ENCODE measurements at places on chromosomes 7 and 10.

DNA sequence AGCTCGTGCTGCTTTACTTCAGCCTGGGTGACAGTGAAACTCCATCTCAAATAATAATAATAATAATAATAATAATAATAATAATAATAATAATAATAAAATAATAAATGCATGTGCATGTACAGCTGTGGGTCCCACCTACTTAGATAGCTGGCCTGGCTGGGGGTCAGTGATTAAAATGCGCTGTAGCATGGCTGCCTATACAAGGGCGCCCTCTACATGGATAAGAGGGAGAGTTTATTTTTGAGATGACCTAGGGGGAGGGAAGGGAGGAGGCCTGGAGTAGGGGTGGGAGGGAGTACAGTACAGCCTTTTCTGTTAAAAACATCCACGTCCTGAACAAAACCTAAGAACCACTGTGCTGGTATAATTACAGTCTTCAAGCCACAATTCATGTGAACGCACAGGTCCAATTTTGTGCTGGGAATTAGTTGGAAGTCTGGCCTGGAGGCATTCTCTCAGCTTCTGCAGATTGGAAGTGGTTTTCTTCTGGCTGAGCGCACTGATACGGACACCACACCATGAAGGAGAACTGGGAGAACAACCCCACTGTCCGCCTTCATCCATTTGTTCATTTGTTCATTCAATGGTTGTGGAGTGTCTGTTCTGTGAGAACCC lies 146.5 kb downstream of the TMEM178B start:
- no peak for DNase-seq

GRCh38 chr7:64879800-64880199 lies 23.3 kb upstream of the ZNF273 start:
- peak; percentile 3 for DNase-seq

- no peak for DNase-seq
Observed at GRCh38 chr10:3533296-3533695, 251.7 kb downstream of the KLF6 start.

GRCh38 chr7:112504093-112504695 lies 23.4 kb downstream of the LSMEM1 start:
- no peak for DNase-seq

DNA sequence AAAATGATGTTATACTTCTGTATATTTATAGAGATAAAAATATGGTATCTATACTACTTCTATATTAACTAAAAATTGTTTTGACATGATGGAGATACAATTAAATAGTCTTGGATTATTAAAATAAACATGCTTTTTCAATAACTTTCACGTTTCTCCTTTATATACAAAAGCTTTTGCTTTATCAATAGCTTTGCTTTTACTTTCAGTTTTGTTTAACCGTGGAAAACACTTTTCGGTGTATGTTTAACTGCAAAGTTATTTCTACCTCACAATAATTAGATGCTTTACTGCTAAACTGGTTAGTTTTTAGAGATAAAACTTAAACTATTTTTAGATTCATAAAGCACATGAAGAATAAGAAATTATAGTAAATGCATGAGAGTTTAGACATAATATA lies 432.1 kb upstream of the PCDH15 start:
- DNase-seq = no peak

GRCh38 chr10:96275685-96276418 lies 4.5 kb upstream of the BLNK start:
- DNase-seq = no peak

DNA sequence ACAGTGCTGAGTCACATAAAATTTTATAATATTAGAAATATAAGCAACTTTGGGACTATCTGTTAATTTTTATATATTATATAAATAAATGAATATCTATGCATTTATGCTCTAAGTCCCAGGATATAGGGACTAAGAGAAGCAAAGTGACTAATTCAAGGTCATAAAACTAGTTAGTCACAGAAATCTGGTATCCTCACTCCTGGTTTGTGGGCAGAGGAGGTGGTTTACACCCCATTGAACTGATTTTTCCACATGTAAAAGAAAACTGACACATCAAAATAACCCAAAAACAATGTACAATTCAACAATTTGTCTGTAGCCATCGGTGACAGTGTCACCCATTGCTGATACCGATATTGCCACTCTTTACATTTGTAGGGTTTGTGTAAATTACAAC lies 3.0 kb downstream of the PCLO start:
- no peak for DNase-seq

DNA sequence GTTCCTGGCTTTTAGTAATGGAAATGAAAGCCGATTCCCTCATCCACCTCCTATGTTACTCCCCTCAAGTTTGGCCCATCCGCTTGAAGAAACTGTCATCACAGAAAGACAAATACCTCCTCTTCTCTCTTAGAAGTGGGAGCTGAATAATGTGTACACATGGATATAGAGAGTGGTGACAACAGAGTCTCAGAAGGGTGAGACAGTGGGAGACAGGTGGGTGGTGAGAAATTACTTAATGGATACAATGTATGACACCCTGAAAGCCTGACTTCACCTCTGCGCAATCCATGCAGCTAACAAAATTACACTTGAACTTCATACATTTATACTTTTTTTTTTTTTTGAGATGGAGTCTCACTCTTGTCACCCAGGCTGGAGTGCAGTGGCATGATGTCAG lies 217.5 kb downstream of the SKIDA1 start:
- DNase-seq = no peak

DNA sequence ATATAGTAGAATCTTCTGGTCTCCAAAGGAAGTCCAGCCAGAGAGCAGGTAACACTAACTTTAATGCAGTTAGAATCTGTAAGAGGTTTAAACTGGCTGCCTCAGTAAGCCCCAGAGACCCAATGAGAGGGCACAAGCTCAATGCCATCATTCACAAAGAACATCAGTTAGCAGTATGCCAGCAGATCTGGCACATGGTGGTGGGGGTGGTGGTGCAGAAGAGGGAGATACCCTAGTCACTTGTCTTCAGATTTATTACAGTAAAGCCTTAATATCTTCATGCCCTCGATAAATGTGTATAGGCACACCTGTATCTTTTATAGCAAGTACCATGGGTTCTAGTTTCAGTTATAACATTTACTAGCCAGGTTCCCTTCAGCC lies 86.2 kb downstream of the SORBS1 start:
- DNase-seq = no peak

DNA sequence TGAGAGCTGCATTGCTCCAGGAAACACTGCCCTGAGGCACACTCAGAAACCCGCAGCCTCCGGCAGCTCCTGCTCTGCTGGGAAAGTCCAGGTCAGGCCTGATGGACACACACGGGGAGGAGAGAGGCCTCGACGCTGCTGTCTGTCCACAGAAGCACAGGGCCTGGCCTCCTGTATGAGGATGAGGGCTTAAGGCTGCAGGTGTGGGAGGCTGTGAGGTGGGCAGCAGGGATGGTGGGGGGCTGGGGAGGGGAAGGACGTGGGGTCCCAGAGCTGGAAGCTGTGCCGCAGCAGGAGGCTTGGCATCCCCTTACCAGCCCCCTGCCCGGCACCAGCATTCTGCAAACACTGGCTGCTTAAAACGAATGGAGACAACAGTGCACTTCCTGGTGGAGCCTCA lies 186.2 kb downstream of the DNAJB6 start:
- no peak for DNase-seq

DNA sequence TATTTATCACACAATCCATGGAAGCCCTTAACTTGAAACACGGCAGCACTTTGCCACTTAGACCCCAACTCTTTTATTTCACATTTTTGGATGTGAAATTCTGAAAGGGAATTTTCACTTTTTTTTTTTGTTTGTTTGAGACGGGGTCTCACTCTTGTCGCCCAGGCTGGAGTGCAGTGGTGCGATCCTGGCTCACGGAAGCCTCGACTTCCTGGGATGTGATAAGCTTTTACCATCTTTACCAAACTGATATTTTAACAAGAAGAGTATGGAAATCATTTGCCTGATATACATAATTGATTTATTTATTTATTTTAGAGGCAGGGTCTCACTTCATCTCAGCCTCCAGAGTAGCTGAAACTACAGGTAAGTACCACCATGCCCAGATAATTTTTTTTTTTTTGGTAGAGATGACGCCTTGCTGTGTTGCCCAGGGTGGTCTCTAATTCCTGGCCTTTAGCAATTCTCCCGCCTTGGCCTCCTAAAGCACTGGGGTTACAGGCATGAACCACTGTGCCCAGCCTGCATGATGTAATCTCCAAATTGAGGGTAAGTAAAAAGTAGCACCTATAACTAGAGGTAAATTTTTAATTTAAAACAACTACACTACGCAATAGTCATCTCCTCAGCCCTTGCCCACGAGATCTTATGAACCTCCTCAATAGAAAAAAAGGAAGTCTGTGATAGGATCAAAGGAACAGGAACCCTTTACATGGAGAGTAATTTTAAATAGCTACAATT lies 180.7 kb upstream of the KLF14 start:
- peak; percentile 19 for DNase-seq

- DNase-seq = no peak
Observed at GRCh38 chr10:123250640-123251039, 96.4 kb downstream of the BUB3 start.

GRCh38 chr7:113912876-113913275 lies 5.9 kb downstream of the PPP1R3A start:
- DNase-seq = no peak

GRCh38 chr10:87660484-87661133 lies 931 bp downstream of the PAPSS2 start:
- no peak for DNase-seq

GRCh38 chr10:46062723-46063428 lies 16.8 kb upstream of the MSMB start:
- DNase-seq = no peak

GRCh38 chr7:100614308-100614861 lies 2.0 kb downstream of the MOSPD3 start:
- DNase-seq = no peak

DNA sequence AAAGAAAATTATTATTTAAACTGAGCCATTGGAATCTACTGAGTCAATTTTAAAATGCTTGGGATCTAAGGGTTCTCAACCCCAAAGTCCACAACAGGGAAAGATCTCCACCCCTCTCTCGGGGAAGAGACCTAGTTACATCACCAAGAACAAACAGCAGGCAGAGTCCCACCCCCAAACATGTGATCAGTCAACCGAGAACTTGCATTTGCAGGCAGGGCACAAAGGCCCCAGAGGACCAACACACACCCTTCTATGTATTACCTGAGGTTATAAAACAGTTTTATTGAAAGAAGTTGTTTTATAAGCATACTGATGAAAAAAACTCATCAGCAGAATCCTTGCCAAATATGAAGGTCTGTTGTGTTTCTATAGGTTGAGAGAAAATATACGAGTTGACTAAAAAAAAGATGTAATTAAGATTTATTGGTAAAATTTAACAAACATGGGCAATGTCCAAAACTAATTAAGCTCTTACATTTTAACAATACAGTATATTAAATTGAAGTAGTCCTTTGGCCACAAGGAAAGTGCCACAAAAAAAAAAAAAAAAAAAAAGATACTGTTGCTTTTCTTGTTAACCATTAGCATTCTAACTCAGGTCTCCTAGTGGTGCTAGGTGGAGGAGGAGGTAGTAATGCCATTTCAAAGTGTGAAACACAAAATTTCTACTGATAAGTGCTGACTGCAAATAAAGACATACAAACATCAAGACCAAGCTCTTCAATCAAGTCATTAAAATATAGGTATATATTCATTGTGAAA lies 975 bp upstream of the USP54 start:
- peak; percentile 1 for DNase-seq

GRCh38 chr10:35355971-35356724 lies 19.8 kb downstream of the CCNY start:
- DNase-seq = peak; percentile 45

GRCh38 chr10:43201545-43202131 lies 63.4 kb downstream of the CSGALNACT2 start:
- no peak for DNase-seq

DNA sequence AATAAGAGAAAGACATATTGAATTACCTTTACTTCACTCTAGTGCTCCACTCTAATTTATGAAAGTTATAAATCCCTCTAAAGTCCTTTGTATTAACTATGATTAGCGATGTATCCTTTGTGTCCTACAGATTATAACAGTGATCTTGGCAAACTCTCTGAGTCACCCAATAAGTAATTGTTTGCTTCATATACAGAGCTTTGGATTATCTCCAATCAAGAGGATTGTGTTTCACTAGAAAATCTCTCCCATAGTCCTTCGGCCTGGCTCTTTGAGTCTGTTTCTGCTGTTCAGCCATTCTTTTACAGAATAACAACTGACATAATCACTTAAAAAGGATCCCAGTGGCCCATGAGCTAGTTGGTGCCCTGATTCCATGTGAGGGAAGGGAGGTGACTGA lies 9.5 kb downstream of the LMOD2 start:
- no peak for DNase-seq

DNA sequence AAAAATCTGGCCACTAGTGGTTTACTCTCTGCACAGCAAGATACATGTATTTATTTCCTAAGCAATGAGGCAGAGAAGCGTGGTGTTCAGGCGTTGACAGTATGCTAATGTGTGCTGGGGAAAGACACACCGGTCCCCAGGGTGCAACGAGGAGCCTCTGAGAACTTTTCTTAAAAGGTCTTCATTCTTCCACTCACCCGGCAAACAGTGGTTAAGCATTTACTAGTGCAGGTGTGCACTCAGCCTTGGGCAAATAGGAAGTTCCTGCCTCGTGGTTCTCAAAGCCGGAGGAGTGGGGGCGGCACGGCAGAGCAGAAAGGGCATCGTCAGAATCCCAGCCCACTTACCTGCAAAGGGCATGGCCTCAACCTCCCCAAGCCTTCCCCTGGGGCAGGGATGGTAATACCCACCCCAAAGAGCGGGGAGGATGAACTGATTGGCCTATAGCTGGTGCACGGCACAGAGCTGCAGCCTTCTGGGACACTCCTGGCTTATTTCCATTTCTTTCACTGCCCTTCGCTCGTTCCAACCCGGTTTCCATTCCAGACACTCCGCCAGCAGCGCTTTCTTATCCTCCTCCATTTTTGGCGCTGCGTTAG lies 184.3 kb upstream of the CTBP2 start:
- DNase-seq = no peak

DNA sequence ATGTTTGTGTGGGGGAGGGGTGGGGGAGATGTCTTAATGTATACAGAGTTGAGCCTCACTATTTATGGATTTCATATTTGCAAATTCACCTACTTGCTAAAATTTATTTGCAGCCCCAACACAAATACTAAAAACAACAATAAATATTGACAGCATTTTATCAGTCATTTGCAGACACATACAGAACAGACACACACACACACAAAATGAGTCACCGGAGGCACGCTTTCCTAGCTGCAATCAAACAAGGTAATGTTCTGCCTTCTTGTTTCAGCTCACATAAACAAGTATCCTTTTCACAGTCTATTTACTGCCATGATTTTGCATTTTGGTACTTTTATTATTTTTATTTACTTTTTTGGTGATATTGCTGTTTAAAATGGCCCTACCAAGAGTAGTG lies 88.5 kb downstream of the IPMK start:
- no peak for DNase-seq

DNA sequence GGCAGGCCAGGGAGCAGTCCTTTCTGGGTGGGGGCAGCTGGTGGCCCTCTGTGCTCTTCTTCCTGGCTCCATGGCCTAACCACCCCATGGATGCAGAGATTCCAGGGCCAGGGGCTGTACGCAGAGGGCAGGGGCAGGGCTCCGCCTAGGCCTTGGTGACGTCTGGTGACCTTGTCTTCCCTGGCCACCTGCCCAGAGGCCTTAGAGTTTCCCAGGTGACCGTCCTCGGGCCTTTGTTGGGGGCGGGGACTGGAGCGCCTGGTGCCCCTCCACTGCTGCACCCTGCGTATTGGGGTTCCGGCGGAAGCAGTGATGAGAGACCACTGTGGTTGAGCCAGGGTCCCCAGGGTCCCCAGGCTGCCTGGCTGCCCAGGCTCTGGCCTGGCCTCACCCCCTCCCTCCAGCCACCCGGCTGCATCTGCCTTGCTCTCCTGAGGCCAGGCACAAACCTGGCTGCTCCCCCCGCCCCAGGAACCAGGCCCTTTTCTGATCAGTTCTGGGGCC lies 10.3 kb downstream of the PWWP2B start:
- DNase-seq = no peak

- DNase-seq = no peak
Observed at GRCh38 chr7:35714407-35714806, 19.5 kb upstream of the HERPUD2 start.
